ENCODE measurements at places on chromosomes 3 and 15.

GRCh38 chr3:79047581-79047980 lies 720.2 kb downstream of the ROBO1 start:
- no peak for DNase-seq

- DNase-seq = no peak
Measured at GRCh38 chr3:19149368-19149767, 1.1 kb downstream of the KCNH8 start.

DNA sequence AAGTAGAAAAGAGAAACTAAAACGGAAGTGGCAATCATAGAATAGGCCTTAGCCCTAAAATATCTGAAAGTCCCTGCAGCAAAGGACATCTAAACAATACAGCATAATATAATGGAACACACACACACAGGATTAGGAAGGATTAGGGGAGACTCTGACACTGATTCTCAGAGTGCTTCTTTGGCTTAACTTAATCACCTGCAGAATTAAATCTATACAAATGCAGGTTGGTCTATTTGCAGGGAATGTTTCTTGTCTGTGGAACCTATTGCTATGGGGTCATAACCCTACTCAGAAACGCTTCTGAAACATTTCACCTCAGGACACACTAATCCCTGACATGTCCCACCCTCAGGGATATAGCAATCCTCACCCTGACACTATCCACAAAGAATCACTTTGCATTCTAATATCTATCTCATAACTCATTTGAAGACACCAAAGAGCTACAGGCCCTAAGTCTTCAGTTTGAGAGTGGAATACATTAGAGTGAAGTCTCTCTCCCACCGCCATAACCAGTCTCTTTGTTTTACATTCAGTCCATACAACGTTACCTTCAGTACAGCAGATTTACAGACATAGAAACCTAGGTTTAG lies 1041.2 kb downstream of the TUSC7 start:
- no peak for DNase-seq

DNA sequence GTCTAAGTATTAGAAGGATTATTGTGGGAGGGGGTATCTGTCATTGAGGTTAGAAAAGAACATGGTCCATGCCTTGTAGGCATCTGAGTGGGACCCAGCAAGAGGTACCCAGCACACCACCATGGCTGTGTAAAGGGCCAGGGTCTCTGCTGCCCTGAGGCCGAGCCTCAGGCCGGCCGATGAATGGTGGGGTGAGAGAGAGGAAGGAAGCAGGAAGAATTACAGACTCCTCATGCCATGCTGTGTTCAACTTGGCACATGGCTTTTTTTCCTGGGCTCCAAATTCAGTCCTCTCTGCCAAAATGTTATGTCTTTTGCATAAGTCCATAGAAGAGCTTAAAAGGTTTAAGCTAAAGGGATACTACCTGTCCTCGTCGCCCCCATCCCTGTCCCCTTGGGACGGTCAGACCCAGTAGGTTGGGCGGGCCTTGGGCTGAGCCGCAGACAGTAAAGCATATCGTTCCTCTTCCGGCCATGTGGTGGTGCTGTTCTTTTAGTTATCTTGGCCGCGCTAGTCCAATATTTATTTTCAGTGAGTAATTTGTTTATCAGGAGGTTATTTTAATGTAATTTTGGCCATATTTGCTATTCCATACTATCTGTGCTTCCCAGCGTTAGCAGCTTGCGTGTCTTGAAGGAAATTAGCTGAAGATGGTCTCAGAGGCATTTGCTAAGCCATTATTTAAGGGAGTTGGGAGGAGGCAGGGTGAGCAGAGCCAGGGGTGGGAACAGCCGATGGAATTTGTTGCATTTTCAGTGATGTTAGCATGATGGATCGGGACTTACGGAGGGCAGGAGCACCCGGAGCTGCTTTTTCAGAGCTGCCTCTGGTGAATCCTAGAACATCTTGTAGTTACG lies 152.4 kb downstream of the AGBL1 start:
- peak; percentile 10 for DNase-seq

DNA sequence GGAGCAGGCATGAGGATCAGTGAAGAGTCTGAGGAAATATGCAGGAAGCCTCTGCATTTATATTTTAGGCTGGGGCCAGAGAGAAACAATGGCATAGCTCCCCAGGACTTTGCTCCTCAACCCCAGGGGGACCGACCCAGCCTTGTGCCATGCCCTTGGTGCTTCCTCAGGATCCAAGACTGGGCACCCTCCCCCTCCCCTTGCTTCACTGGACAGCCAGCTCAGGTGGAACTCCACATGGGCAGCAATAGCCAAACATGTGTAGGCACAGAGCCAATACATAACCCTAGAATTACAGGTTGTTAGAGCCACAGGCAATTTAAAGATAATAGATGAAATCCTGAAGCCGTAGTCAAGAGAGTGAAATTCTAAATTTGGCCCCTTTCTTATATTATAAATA lies 73.0 kb upstream of the ETV5 start:
- DNase-seq = no peak
